ENCODE measurements at places on chromosomes 12 and 14. TPM values are rescaled to one million over a fixed set of nuclear protein-coding genes. Genes with fewer than 3 reads are reported as not detected.

Gene SPIC
- not detected for total RNA-seq

Gene CLEC7A
- total RNA-seq = 6.9 TPM

Gene PRKD1
- total RNA-seq = 13.4 TPM

Gene TPI1
- total RNA-seq = 557 TPM

Gene SLC25A47
- total RNA-seq = not detected

Gene C12orf60
- 0.33 TPM for total RNA-seq

Gene FBLN5
- total RNA-seq = 75.9 TPM

Gene PLCZ1
- total RNA-seq = not detected

DNA sequence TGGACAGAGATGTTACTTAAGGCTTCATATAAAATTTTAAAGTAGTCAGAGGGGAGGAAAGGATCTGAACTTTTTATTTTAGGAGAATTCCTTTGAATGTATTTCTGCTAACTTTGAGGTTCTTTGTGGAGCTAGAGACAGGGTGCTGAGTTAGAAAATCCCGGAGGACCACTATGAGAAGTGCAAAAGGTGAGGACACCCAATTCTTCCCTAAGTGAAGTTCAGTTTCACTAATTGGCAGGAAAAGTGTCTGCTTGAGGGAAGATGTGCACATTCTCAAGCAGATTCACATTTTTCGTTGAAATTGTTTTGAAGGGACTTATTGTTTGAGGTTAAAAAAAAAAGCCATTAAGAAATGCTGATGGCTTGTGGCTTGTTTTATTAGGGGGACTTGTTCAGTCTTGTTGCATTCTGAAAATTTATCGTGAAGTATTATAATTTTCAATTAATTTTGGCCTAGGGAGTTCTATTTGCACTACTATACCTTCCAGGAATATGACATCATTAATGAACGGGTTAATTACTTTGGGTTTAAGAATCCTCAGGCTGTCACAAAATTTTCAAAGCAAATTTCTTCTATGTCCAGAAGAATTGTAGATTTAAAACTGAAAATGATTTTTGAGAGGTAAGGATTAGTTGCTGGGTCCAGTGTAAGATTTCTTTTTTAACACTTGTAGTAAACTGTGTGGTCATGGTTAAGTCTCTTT lies 1.8 kb downstream of the PCNX1 start:
- DNase-seq = no peak

DNA sequence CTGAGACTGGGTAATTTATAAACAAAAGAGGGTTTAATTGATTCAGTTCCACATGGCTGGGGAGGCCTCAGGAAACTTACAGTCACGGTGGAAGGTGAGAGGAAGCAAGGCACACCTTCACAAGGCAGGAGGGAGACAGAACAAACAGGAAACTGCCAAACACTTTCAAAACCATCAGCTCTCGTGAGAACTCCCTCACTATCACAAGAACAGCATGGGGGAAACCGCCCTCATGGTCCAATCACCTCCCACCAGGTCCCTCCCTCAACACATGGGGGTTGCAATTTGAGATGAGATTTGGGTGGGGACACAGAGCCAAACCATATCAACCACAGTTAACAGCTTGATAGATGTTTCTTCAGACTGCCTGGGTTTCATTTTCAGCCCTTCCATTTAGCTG lies 6.2 kb upstream of the GNPNAT1 start:
- DNase-seq = no peak

GRCh38 chr12:71303199-71303598 lies 136.4 kb upstream of the LGR5 start:
- no peak for DNase-seq

DNA sequence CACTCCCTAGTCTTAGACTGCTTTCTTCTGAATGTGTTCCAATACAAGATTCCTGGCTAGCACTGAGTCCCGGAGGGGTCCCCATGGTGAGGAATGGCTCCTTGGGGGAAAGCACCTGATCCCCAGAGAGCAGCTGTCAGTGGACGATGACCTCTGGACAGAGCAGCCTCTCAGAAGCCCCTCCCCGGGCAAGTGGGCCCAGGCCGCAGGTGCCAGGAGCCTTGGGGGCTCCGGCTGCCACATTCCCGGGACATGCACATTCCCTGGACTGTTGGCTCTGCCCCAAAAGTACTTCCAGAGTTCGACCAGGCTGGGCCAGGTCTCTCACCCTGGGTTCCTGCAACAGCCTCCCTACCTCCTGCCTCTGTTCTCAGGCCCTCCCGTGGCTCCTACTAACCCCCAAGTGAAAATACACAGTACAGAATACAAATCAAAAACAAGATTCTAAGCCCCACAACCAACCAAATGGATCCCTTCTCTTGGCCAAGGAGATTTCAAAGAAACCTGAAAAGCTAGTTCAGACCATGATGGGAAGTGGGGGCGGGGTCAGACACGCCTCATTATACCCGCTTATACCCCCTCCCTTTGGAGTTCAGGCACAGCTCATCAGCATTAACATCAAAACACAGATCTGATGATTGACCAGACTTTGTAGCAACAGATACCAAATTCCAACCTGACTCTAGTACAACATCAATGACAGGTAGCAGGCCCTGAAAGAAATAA lies 23.3 kb upstream of the BTBD6 start:
- no peak for DNase-seq

GRCh38 chr12:26361964-26362363 lies 166.6 kb downstream of the SSPN start:
- no peak for DNase-seq

DNA sequence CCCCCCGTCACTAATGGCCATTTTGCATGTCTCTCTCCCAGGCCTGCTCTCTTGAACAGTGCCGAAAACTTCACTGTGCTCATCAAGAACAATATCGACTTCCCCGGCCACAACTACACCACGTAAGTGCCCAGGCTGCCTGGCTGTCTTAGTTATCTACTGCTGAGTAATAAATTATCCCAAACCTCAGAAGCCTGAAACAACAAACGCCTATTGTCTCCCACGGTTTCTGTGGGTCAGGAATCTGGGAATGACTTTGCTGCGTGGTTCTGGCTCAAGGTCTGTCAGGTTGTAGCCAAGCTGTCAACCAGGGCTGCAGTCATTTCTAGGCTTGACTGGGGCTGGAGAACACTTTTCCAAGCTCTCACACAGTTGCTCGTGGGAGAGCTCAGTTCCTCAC lies 32.6 kb downstream of the P2RX7 start:
- DNase-seq = no peak

DNA sequence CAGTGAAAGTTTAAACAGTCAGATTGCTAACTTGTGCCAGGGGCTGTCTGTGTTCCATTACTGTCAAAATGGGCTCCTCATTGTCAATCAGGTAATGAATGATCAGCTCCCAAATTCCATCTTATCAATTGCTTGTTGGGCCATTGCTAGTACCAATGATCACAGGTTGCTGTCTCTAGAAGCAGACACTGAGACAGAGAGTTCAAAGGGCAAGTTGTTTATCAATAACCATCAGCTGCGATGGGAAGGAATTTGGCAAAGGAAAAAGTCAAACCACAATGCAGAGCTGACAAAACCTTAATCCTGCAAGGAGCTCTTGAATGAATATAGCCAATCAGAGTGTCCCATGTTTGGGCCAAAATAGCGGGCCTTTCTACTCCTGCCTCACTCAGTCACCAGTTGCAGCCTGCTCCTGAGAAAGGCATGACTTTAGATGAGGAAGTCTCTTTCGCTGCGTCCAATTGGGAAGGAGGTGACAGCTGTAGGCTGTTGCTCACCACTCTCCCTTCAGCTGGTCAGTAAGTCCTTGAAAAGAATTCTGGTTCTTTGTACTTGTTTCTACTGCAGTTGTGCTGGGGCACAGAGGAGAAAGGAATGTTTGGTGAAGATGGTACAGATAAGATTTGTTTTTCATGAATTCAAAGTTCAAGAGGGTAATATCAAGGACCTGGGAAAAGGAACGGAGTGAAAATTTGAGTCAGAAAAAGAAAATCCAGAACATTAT lies 179.2 kb upstream of the PDE3A start:
- DNase-seq = no peak

DNA sequence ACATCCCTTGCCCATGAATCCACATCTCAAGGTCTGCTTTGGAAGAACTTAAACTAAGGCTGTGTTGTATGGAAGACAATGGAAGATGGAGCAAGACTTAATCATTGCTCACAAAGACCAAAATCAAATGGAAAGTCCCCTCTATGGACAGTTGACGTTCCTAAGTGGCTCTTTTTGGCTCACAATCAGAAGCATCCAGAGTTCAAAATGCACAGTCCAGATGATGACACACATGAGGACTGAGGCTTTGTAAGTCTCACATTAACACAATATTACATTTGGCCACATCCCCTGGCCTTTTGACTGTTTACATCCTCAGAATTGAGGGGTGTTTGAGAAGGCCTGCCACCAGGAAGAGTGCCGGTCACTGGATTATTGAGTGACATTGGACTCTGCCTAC lies 122.3 kb upstream of the CPM start:
- DNase-seq = no peak

GRCh38 chr12:105915997-105916759 lies 222.6 kb downstream of the NUAK1 start:
- DNase-seq = no peak

DNA sequence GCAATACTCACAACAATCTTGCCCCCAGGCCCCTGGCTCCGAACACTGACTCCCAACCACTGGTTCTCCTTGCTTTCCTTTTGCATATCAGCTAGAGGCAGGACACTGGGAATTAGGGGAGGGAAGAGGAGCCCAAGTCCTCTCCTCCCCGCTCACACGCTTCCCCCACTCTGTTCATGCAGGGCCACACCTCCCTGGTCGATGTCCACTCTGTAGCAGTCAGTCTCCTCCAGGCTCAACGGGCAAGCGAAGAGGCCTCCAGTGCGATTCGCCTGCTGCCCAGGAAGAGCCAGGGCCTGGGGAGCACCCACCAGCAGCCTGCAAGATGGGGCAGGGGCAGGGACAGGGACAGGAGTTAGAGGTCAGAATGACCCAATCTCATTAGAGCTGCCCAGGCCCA lies 4.8 kb downstream of the ITGA7 start:
- no peak for DNase-seq

GRCh38 chr12:243381-243780 lies 19.3 kb downstream of the SLC6A13 start:
- DNase-seq = no peak

- no peak for DNase-seq
Measured at GRCh38 chr12:98896938-98897337, 251.8 kb downstream of the APAF1 start.

- no peak for DNase-seq
Measured at GRCh38 chr12:57196439-57196838, 20.2 kb upstream of the NXPH4 start.

GRCh38 chr12:85836197-85837090 lies at the start of gene RASSF9:
TSS of gene RASSF9 (minus strand) at chr12:85836409. CDS start at chr12:85836201, 208 bp downstream.
- peak; percentile 84 for DNase-seq
